IMR-90 (cell line): ENCODE measurements at places on chromosomes 2 and 18.

DNA sequence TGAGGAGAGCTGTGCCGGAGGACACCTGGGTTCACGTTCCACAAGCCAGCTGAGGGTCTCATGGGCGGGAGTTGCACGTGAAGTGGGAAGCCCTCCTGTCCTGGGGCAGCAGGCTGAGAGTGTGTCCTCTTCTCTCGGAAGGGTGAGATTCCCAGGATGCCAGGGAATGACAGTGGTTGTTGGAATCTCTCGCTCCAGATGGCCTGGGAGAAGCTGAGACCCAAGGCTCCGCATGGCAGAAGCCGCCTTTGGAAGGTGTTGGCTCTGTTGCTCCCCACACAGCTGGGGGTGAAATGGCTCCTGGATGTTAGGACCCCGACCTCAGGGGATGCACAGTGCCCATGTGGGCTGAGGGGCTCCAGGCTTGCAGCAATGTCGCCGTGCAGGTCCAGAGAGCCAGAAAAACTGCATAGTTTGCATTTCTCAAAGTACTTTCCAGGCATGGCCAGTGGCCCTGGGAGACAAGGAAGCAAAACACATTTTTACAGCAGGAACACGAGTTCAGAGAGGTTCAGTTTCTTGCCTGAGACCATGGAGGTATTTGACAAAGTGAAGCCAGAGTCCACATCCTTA lies 153.4 kb downstream of the TMEM18 start:
- DNase-seq, result no peak

GRCh38 chr2:40289771-40290404 lies 162.0 kb downstream of the SLC8A1 start:
- DNase-seq, result no peak

DNA sequence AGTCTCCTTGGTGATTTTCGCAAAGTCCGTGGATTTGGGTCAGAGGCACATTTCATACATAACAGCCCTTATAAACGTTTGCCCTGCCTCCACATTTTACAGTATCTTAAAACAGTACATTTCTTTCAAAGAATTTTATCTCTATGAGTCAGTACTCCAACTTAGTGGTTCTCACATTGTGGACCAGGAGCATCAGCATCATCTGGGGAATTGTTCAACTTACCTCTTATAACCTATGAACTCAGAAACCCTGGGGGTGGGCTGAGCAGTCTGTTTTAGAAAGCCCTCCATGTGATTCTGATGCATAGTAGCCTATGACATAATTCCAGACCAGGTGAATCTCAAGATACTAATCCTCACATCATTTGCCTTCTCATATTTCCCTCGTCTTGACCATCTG lies 12.4 kb downstream of the SUPT7L start:
- DNase-seq, result peak; percentile 55

GRCh38 chr2:47309472-47309951 lies 93.4 kb upstream of the MSH2 start:
- DNase-seq, result no peak

- no peak for DNase-seq
Observed at GRCh38 chr2:151030663-151031230, 230.9 kb downstream of the RBM43 start.
